ENCODE measurements at places on chromosomes 4 and X.

DNA sequence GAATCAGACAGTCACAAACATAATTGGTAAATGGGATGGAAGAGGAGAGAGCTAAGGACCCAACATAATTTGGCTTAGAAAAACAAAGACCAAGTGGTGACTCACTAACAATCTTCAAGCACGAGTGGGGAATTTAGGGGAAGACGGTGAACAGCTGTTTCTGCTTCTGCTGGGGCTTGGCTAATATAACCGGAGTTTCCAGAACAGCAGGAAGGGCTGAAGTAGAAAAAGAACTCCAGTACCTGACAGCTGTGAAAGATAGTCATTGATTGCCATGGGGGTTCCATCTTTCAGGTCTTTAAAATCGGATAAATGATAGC is 290.9 kb upstream of the LDB2 start:
- DNase-seq = no peak

DNA sequence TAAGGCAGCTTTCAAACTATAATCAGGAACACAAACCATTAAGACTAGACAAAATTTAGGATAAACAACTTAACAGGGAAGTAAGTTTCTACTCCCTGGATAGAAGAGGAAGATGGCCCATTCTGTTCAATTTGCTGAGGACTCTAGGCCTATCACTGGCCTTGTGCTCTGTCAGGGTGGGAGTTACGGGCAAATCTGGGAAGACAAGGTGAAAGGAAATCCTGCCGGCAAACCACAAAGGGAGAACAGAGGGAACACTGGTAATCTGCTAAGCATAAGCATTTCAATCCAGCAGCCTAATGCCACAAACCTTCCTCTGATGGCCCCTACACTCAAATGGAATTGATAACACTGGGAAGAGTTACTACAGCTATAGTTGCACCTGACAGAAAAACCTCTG is 8.3 kb downstream of the GPR82 start:
- DNase-seq = no peak

DNA sequence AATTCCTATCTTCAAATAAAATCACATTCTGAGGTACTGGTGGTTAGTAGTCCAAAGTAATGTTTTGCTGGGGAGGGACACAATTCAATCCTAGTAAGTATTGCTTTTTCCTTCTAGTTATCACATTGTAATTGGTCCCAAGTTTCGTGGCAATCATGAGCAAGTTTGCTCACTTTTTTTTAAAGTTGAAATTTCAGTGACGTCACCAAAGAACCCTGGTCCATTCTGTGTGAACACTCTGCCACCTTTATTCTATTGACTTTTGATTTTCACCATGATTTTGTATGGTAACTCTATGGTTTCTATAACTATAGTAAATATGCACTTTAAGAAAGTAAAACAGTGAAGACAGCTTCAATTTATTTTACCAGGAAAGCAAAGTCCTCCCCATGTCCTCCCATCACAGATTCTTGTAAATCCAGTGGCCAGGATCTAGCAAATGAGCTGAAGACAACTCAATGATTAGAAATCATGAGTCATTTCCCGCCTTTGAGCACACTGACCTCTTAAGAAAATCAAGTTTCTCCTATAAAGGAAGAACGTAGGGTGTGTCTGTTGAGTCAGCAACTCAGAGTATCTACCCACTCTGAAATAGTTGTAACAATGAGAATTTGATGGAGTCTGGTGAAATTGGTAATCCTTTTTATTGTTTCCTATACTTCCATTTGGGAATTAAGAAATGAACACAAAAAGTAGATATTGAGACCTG is 1306.6 kb upstream of the PABPC4L start:
- no peak for DNase-seq

DNA sequence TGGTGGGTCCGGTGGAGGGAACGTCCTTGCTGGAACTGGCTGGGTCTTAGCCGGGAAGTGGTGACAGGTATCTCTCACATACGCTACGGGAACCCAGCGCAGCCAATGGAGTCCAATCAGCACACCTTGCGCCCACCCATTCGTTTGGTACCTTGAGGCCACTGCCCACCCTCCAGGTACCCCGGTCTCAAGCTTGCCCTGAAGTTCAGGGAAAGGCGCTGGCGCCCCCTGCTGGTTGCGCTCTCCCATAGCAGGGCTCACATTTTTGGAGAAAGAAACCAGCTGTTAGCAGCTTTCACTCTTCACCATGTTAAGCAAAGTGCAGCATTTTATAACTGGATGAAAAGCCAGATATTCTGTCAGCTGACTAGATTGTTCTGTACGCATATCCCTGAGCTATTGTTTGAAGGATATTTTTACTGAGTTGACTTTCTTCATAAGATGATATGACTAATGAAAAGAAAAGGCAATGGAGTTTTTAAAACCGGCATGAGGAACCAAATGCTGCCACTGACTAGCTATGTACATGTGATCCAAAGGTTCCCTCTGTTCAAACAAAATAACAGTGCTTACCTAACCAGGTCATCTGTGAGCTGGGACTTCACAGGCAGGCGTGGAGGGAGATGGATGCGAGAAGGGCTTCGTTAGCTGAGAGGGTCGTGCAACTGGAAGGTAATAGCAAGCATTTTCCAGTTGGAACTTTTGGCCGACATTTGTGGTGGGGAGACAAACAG is 43.7 kb downstream of the OTOP1 start:
- peak; percentile 22 for DNase-seq

DNA sequence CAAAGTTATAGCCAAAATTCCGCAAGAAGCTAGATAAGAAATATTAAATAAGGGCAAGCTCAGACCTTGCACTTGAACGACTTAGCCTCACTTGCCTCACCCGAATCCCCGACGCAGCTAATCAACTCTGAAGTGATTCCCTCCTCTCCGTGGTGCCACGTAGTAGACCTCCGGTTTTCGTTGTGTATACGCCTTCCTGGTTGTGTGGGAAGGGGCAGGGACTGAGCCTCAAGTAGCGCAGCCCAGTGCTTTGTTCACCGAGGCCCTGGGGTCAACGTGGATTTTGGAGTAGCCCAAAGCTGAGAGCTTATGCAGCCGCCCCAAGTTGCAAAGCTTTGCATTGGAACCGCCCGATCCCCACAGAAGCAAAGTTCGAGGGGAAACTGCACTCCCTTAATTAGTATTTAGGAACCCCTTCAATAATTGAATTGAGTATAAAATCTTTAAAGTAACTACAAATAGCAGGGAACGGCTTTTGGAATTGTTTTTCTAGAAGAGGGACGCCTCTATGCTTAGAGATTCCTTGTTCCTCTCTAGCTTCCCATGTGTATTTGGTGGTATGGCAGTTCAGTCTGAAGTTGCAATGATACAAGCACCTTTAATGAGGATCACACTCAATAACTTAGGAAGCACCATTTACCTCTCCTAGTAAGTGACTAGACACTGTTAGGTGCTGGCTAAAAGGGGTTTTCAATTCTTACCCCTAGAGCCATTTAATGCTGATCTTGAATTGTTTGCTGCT is 55.7 kb downstream of the LINC00632 start:
- DNase-seq = no peak

DNA sequence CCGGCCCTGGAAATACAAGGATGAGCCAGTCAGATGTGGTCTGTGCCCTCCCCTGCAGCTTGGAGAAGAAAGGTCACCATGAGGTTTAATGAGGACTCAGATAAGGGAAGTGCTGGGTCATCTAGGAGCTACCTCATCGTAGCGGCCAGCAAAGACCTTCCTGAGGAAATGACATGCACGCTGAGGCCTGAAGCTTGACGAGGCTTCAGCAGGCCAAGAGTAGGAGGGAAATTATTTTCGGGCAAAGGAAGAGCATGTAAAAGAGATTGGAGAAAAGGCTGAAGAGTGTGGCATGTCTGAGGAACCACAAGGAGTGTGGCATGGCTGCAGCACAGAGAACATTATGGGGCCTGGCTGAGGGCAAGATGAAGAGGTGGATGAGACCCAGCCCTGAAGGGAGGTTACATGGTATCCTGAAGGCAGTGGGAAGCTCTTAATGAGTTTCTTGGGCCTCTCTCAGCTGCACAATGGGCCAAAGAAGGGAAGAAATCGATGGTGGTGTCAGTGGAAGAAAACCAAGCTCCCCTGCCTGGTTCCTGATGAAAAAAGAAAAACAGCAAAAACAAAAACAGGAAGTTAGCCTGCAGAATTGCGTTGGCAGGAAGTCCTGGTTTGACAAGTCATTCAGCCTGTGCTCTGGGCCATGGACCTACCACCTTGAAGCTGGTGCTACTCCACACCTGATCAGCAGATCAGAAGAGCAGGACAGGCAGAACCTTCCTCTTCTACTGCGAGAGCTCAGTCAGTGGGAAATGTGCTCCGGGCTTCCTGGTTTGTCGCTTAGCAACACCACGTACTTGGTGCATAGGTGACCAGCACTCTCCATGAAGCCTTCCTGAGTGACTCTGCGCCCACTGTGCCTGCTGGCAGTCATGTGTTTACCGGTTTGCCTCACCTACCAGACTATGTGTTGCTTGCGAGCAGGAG is 134.5 kb upstream of the KLF3 start:
- peak; percentile 40 for DNase-seq
